DND-41 (cell line): ENCODE measurements at places on chromosomes 2 and 18.
A peak's percentile ranks its signal among the peaks of the same experiment; 100 is the strongest.

DNA sequence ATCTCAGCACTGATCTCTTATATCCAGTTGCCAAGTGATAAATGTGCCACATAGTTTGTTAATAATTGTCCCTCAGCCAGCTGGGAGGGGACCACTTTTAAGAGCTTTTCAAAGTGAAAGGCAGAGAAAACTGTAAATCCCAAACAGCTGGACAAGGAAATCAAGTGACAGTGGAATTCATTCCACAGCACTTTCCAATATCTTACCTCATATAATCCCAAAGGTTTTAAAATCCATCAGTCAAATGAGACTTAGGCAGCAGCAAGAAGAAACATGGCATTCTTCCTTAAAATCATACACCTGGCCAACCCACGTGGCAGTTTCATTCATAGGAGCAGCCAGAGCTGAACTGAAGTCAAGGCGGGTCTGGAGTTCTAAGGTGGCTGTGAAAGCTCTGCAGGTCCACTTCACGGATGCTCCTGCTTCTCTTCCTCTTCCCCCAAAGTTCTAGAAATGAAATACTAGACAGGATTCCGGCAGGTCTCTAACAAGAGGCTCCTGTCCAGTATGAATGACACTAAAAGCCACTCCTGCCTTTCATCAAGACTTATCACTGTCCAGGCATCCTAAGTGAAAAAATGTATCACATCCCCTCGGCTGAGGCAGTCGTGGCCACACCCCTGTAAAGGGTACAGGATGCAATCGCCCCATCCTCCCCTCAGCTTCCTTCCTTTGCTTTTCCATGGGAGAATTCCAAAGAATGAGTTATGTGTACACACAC lies 190.4 kb upstream of the STK17B start:
- DNase-seq, result no peak

DNA sequence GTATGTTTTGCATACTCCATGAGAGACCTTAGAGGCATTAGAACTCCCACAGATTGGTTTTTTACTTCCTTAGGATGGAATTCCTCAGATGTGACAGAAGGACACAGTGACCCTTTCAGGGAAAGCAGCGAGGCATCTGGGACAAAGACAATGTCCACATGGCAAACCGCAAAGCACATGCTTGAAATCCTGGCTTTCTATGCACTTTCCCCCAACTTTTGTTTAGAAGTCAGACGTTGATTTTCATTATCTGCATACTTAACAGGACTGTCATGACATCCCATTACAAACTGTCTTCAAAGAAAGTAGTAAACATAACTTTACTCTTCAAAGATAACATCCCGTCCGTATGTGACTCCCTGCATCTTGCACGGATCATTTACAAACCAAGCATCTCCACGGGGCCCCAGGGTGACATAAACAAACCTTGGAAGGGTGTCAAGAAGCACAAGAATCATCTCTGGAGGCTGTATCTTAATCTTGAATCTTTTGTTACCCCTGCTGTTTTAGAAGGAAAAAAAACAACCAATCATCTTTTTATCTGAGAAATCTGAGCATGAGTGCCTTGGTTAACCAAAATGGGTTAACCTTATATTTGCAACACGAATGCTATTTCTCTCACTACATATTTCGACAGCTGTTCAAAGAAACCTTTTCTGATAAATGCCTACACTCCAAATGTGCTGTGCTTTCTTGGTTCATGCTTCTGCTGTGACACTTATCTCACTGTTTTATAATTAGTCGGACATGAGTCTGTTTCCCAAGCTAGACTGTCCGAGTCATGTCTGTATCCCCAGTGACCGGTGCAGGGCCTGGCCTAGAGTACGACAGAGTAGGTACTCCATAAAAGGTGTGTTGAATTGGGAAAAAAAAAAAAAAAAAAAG lies 90.8 kb downstream of the CCBE1 start:
- DNase-seq, result no peak

DNA sequence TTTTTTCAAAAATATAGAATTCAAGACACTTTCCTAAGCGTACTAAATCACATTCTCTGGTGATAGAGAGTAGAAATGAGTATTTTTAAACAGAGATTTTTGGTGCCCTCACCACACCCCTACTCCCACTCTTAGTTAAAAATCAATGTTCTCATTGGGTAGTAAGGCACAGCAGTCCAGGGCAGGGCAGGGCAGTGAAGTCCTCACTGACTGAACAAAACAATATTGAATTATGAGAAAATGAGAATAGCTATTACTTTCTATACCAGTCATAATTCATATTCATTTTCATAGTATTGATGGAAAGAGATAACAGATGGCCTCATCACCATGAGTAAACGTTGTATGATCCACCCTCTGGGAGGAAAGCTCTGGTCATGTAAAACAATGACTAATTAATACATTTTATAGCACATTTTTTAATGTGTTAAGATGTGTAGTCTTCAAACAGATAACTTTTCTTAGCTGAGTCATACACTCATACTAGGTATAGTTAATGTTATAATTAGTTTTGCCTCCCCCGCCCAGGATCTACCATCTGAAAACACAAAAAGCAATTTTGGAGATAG lies 686.1 kb downstream of the KCNJ3 start:
- DNase-seq, result no peak

- DNase-seq, result no peak
Measured at GRCh38 chr18:49892148-49892924, 79.0 kb upstream of the ACAA2 start.

GRCh38 chr18:79797518-79798345 lies at the start of gene KCNG2:
Gene KCNG2 (plus strand): TSS chr18:79797938. CDS start chr18:79863668, 65,730 bp downstream.
- DNase-seq, result no peak

GRCh38 chr2:17520761-17521160 lies 2.5 kb upstream of the RAD51AP2 start:
- no peak for DNase-seq

DNA sequence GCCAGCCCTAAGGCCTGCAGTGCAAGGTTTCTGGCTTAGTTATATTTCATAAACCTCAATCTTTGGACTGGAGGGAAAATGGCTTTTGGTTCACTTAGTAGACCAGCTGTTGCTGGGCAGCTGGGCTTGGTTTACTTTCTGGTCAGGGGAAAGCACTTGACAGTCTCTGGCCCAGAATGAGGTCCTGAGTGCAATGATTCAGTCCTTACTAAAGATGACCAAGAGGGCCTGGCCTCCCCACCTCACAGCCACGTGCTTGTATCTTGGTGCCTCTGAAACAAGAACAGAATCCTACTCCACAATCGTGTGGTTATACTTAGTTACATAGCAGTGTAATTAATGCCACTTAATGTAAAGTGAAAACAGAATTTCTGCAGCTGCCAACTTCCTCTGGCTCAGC lies 325.5 kb upstream of the MEIS1 start:
- no peak for DNase-seq

GRCh38 chr18:73246763-73247162 lies 379.0 kb upstream of the NETO1 start:
- no peak for DNase-seq

DNA sequence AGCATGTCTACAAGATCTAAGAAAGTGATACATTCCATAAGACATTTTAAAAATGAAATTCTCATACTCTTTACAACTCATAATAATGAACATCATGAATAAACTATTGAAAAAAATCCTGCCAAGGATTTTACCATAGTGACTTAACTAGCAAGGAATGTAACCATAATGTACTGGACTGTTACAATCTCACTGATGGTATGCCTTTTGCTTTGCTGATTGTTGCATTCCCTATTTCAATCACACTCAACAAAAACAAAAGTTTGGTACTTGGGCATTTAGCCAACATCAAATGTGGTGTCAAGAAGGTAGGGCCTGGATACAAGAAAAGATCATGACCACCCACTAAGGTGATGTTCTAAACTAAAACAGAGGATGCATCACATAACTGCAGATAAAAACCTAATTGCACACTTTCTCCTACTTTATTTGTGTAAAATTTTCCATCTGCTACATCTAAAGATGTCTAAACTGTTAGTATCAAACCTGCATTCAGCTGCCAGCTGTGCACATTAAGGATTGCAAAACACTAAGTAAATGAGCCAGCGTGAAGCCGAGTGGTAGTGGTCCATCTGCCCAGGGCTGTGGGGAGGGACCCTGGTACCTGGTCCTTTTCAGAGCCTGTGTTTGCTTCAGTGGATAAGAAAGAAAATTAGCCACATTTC lies 564.4 kb downstream of the ZEB2 start:
- no peak for DNase-seq

DNA sequence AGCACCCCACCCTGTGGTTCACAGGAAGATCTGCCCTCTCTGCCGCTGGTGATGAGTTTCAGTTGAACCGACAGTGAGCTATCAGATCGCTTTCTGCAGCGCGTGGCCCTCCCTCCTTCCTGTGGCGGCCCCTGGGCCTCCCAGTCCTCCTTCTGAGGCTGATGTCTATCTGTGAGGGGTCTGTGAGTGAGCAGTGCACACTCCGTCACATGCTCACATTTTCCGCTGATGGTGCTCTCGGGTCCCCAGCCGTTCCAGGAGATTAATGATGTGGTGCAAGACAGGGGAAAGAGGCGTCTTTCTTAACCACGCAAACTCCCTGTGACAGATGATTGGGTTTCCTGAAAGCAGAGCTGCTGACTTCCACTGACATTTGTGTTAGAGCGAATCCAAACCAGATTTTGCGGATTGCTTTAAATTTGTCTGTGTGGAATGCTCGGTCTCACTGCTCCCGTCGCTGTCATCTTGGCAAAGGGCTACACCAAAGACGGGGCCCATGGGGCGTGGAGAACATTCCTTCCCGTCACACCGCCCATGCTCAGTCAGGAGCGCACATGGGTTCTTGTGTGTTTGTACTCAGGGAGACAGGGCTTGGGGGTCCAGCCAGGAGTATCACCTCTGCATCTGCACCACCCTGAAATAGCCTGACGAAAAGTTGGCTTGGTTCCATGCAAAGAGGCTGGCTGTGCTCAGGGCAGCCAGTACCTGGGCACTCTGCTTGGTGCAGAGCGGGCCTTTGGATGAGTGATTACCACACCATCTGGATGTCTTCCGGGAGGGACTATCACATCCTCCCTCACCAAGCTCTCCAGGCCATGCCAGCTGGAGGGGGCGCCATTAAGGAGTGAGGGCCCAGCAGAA lies 154.7 kb upstream of the HS6ST1 start:
- DNase-seq, result peak; percentile 97

GRCh38 chr2:138708682-138709241 lies 71.4 kb downstream of the NXPH2 start:
- no peak for DNase-seq

GRCh38 chr18:7038330-7038851 lies 79.2 kb downstream of the LAMA1 start:
- no peak for DNase-seq

DNA sequence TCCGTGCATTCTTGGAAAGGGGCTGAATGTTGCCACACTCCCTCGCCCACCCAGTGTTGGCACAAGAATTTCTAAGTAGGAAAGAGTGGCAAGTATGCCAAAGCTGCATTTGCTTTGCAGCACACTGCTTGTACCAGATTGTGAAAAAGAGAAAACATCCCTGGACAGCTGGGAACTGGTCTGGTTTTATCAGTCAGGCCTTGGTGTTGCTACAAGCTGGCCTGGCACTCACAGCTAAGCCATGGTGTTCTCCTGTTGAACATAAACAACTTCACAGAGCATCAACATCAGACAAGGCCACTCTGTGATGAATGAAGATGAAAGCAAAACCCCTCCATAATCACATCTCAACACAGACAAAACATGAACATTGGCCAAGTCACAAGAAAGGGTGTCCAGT lies 4.2 kb upstream of the TRABD2A start:
- no peak for DNase-seq

DNA sequence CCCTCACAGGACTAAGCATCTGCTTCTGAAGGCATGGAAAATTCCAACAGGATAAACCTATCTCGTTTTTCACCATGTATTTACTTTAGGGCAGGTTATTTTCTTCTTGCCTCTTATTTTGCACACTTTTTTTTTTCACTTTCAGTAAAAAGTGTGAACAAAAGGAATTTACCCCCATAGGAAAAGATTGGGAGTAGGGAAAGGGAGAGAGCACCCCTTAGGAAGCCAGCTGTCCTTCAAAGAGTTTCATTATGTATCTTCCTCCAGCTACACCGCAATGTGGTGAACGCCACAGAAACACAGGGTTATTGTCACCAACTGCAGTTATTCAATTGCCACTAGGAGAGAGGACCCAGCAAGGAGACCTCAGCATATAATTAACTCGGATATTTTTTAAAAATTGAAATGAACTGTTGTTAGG lies 286.2 kb upstream of the VRK2 start:
- DNase-seq, result no peak

DNA sequence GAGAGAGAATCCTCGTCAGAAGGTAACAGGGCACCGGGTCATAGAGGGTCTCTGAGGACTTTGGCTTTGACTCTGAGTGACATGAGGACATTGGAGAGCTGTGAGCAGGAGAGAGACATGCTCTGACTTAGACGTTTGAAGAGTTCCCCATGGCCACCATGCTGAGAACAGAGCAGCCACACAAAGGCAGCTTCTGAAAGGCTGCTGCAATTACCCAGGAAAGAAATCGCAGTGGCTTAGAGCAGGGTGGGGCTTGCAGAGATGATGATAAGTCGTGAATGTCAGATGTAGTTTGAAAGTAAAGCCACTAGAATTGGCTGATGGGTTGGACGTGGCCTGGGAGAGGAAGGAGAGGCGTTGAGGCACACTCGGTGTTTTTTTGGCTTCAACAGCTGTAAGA lies 79.0 kb downstream of the ZCCHC2 start:
- DNase-seq, result no peak

GRCh38 chr18:35811896-35812295 lies 160.6 kb upstream of the RMP24 start:
- DNase-seq, result no peak

DNA sequence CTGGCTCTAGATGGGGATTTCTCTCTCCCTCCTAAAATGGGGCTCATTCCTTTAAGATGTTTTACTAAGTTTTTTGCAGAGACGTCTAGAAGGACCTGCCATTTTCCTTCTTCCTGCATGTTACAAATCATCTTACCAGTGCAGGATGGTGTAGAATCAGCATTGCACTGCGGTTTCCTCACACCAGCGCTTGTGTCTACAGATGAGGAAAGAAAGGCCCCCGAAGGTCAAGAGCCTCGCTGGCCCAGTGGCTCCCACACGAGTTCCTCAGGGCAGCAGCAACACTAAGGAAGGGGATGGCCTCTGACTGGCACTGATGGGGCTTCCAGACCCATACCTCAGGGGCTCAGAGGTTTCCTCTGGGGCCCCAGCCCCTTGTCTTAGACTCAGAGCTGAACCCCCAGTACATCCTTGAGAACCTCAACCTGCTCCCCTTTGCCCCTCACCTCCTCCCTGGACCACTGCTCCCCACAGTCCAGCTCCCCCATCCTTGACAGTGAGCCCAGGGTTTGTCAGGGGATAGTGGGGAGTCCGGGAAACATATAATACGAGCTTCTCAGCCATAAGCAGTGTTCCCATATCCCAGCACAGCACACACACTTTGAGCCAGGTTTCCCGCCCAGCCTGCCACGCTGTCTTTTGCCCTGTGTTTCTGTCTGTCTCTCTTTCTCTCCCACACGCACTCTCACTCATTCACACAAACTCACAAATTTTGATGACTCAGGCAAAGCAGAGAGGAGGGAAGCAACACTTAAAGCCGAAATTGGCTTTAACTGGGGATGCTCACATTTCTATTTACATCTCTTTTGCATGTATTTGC lies 29.4 kb downstream of the ZFP36L2 start:
- DNase-seq, result no peak

GRCh38 chr2:188181067-188181838 lies 110.4 kb upstream of the GULP1 start:
- no peak for DNase-seq

GRCh38 chr2:65727381-65727780 lies 295.0 kb upstream of the SPRED2 start:
- no peak for DNase-seq
